ENCODE measurements at places on chromosomes 7 and 10.
A peak's percentile ranks its signal among the peaks of the same experiment; 100 is the strongest.

DNA sequence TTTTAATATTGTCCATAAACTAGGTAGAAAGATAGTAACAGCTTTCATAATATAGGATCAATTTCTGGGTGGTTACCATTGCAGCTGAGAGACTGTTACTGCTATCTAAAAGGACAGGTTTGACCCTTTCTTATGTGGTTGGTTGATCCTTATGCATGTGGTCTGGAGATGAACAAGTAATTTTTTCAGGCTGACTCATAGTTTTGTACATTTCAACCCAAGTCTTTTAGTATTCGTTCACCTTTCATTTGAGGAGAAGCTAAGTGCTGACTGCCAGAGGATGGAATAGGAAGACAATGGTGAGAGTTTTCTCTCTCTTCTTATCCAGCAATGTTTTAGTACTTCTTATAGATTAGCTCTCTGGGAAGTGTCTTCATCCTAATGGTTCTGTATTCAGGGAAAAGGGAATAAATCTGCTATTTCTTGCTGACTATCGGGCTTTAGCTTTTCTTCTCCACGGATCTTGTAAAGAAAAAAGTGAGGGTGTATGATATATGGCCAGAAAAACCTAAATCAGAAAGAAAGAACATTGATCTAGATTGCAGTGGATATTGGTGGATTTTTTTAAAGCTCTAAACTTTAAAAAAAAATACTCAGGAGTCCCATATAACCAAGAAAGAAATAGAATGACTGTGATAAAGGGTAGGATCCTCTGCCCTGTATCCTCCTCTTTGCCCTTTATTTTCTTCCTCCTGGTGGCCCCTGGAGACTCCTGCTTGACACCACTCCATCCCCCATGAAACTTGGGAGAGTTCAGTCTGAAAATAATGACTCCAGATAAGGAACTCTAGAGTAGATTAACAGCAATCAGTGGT is 88.0 kb downstream of the CPED1 start:
- no peak for DNase-seq

GRCh38 chr7:30206491-30206890 is 71.7 kb downstream of the MTURN start:
- DNase-seq = no peak

DNA sequence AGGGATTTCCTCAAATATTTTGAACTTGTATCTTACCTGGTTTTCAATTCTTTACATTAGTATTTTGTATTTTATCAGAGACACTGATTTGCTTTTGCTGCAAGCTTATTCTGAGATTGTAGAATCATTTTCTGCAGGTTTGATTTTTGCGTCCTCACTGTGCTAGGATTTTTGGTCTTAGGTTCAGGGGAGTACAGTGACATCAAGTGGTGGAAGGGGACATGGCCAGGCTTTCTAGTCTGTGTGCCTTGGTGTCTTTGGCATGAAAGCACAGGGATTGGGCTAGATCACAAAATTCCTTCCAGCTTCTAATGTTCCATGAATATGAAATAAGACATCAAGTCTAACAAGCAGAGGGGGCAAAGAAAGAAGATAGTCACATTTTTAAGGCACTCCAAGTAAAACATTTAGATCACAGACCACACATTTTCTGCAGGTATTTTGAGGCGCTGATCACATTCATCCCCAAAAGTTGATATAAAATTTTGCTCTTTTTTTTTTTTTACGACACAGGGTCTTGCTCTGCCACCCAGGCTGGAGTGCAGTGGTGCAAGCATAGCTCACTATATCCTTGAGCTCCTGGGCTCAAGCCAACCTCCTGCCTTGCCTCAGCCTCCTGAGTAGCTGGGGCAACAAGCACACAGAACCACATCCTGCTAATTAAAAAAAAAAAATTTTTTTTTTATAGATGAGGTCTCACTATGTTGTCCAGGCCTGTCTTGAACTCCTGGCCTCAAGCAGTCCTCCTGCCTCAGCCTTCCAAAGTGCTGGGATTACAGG is 124.4 kb downstream of the PON1 start:
- DNase-seq = peak; percentile 57

- DNase-seq = no peak
These were observed 10.9 kb downstream of the FAM131B start for GRCh38 chr7:143351574-143351973.

DNA sequence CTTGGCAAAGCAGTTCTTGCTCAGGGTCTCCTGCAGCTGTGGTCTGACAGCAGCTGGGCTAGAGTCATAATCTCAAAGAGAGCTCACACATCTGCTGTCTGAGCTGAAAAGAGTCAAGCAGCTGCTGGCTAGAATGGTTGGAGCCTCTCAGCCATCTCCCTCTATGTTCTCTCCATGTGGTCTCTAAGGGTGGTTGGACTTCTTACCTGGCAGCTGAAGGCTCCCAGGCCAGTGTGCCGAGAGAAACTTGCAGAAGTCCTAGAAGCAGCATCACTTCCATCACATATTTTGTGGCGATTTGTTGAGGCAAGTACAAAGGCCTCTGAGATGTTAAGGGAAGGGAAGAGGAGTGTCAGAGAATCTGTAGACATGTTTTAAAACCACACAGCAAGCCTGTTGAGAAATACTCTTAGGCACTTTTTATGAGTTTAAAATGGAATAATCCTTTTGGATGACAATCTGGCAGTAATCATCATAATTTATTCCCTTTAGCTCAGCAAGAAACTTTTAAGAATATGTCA is 93.2 kb downstream of the REEP3 start:
- DNase-seq = peak; percentile 95

- DNase-seq = no peak
These were observed 349.2 kb downstream of the HGF start for GRCh38 chr7:81420526-81421226.

GRCh38 chr7:102426268-102427018 is 6.9 kb upstream of the ORAI2 start:
- DNase-seq = no peak

DNA sequence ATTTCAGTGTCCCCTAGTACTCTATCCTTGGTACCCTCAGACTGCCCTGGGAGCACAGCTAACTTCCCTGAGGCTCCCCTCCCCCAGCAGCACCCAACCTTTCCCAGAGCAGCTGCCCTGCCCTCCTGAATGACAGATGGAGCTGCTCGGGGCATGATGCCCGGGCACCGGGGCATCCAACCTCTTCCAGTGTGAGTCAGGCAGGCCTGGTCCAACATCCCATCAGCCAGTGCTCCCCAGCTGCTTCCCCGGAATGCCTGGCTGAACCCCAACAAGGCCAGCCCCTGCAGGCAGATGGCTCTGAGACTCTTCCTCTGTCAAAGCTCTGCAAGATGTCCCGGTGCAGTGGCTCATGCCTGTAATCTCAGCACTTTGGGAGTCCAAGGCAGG is 11.9 kb upstream of the TSPAN15 start:
- DNase-seq = no peak
